ENCODE measurements at places on chromosomes 6 and 20.

- DNase-seq: no peak
These were observed 18.2 kb downstream of the PPARD start for GRCh38 chr6:35360349-35361138.

- DNase-seq: peak; percentile 39
These were observed 1.4 kb upstream of the MARCKS start for GRCh38 chr6:113855500-113856374.

GRCh38 chr6:118700531-118700930 is 49.1 kb upstream of the CEP85L start:
- DNase-seq: no peak

DNA sequence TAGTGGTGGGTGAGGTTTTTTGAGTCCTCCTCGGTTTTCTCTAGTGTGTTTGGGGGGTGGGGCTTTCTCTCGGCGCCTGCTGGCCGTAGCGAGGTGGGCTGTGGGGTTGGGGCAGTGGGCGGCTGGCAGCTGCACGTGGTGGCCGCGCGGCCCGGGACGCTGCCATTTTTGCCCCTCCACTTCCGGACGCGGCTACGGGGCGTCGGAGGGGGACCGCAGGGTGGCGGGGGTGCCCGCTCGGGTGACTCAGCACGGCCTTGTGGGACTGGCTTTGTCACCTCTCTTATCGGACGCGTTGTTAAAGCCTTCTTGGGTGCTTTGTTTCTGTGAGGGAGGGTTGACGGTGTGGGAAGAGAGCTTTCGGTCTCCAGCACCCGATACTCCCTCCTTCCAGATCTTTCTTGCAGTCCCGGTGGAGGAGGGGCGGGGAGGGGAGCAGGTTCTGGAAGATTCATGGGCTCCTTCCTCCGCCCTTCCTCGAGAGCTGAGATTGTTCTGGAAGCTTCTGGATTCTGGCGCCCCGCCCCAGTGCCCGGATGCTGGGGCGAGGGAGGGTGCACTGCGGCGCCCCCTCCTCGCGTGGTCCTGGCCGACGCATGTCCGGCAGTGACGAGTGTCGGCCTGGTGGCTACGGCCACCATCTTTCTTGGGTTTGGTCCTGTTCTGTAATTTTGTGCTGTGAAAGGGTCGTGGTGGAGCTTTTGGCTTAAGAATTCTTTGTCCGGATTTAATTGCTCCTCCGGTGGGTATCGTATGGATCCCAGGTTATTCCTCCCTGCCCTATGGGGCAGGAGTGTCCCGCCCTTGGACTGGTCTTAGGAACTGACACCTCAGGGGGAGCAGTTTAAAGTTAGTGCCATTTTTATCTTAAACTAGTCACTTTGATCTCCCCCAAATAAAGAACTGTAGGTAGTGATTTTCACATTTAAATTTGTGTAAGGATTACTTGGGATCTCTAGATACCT is 719 bp downstream of the HSP90AB1 start:
- no peak for DNase-seq

DNA sequence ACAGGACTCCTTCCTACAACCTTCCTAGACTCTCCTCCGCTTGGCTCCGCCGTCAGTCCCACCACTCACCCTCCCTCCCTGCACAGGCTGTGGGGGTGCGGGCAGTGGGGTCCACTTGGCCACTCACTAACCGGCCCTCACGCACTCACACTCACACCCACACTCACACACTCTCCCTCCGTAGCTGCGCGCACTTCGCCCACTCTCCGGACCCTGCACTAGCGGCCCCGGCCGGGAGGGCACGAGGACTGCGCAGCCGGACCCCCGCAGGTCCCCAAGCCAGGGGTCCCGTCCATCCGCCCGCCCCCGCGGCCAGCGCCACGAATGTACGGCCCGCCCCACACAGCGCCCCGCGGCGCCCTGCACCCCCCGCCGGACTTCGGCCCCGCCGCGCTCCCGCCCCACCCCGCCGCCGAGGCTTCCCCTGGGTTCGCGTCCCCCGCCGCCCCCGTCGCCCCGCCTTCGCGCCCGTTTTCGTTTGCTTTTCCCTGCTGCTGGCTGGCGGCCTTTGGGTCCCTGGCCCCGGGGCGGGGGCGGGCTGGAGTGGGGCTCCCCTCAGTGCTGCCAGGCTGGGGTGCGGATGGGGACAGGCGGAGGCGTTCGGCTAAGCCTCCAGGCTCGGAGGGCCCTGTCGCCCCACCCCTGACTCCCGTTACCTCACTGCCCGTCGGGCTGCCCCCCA is 23.0 kb upstream of the SLC22A7 start:
- DNase-seq: no peak

- DNase-seq: no peak
These were observed 38.2 kb downstream of the NOL7 start for GRCh38 chr6:13653296-13653695.

GRCh38 chr6:2651536-2651935 is 99.2 kb downstream of the MYLK4 start:
- no peak for DNase-seq

GRCh38 chr6:69422475-69422874 is 374.3 kb downstream of the LMBRD1 start:
- no peak for DNase-seq

- no peak for DNase-seq
These were observed 312.9 kb upstream of the ARID1B start for GRCh38 chr6:156464100-156464878.

DNA sequence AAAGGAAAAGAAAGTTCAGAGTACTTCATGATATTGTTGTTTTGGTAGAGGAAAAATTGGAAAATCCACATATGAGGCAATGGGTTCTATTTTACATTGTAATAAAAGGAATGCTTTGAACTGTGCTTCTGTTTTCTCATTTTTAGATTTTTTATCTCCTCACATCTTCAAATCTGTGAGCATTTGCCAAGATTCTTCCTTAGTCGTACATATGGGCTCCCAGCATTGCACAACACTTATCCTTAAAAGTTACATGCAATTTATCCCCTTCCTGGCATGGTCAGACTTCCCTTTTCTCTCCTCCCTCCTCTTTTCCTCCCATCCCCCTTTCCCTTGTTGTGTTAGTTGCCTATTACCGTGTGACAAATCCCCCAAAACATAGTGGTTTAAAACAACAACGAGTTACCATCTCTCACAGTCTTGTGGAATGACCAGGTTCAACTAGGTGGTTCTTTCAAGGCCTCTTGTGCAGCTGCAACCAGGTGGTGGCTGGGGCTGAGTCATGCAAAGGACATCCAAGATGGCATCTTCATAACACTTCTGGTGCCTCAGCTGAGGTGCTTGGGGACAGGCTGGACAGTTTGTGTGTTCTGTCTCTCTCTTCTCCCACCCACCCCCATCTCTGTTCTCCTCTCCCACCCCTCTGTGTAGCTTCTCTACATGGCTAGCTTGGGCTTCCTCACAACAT is 68.7 kb downstream of the TXNDC5 start:
- no peak for DNase-seq

DNA sequence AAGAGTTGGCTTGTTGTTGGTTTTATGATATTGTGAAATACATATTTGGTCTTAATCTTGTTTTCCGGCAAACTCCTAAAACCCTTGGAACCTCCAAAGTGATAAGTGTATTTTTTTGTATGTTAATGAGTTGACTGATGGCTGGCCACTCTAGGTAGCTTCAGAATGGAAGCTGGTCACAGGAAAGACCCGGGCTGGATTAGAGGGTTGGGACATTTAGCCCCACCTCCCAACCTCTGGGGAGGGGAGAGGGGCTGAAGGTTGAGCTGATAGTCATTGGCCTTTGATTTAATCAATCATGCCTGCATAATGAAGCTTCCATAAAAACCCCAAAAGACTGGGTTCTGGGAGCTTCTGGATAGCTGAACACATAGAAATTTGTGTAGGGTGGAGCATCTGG is 42.7 kb downstream of the SASH1 start:
- no peak for DNase-seq

GRCh38 chr6:166782520-166782919 is 155.5 kb upstream of the RPS6KA2 start:
- DNase-seq: no peak

GRCh38 chr20:64108731-64109681 is 1.6 kb upstream of the NPBWR2 start:
- no peak for DNase-seq

DNA sequence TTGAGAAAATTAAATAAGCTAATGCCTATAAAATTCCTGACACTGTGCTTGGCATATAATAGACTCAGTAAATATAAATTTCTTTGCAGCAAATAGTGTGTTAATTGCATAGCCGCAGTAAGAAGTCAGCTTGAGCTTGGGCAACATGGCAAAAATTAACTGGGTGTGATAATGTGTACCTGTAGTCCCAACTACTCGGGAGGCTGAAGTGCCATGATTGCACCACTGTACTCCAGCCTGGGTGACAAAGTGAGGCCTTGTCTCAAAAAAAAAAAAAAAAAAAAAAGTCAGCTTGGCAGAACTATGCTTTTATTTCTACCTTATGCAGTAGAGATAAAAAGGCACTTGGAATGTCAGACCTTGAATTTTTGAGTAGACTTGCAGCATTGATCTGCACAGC is 121.8 kb downstream of the AKAP7 start:
- no peak for DNase-seq

GRCh38 chr20:49727478-49727877 is 13.8 kb upstream of the B4GALT5 start:
- no peak for DNase-seq

DNA sequence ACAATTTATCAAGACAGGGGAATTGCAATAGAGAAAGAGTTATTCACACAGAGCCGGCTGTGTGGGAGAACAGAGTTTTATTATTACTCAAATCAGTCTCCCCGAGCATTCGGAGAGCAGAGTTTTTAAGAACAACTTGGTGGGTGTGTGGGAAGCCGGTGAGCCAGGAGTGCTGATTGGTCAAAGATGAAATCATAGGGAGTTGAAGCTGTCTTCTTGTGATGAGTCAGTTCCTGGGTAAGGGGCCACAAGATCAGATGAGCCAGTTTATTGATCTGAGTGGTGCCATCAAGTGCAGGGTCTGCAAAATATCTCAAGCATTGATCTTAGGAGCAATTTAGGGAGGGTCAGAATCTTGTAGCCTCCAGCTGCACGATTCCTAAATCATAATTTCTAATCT is 50.0 kb upstream of the ECI2 start:
- no peak for DNase-seq

- DNase-seq: no peak
These were observed 679.5 kb upstream of the NRSN1 start for GRCh38 chr6:23446469-23446967.

DNA sequence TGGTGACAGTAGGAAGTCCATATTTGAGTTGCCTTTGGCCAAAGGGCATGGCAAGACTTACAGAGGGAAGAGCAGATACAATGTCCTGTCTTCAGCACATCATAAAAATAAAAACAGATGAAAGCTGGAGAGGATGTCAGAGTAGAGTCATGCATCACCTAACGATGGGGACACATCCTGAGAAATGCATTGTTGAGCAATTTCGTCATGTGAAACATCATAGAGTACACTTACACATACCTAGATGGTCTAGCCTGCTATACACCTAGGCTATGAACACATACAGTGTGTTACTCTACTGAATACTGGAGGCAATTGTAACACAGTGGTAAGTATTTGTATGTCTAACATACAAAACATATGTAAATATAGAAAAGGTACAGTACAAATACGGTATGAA is 75.6 kb downstream of the VEGFA start:
- DNase-seq: no peak
